Right renal cortex interstitium (tissue), 3 donors: ENCODE measurements at places on chromosomes 16 and 17.

DNA sequence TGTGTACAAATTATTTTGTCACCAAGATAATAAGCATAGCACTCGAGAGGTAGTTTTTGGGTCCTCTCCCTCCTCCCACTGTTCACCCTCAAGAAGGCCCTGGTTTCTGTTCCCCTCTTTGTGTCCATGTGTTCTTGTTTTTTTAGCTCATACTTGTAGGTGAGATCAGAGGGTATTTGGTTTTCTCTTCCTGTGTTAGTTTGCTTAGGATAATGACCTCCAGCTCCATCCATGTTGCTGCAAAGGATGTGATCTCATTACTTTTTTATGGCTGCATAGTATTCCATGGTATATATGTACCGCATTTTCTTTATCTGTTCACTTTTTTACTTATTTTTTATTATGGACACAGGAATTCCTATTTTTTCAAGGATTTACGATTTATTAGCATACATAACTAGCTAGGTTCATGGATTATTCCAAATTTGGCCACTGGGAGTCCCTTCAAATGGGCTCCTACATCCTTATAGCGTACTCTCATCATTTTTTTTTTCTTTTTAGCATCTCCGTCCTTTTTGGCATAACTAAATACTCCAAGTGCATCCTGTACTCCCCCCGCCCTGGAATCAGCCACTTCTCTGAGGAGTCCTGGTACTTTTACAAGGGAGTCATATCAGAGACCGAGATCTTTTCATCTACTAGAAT, 7.3 kb downstream of the TADA2A start:
- no peak for DNase-seq

DNA sequence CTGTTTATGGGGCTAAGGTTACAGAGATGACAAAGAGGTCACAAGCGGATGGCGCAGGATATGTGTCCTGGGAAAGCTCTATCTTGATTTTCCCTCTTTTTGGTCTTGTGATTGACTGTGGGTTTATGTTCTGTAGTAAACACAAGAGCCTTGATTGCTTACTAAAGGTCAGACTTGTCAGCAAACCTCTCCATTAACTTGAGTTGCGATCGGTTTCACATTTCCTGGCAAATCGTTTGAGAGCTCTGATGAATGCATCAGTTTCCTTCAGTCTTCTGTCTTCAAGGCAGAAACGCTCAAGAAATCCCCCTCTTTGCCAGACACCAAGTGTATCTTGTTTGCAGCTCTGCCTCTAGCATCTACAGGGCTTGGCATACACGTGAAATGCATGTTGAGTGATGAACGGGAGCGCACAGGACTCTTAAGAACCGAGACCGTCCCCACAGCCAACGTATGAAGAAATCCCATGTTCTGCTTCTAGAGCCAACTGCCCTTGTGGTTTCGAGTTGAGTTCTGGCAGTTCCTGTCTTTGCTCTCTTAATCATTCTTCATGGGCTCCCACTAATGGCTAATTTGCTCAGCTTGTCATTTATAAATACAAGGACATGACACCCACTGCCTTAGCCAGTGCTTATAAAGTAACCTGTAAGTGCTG, 143.3 kb downstream of the PITPNC1 start:
- DNase-seq = peak; percentile 29

DNA sequence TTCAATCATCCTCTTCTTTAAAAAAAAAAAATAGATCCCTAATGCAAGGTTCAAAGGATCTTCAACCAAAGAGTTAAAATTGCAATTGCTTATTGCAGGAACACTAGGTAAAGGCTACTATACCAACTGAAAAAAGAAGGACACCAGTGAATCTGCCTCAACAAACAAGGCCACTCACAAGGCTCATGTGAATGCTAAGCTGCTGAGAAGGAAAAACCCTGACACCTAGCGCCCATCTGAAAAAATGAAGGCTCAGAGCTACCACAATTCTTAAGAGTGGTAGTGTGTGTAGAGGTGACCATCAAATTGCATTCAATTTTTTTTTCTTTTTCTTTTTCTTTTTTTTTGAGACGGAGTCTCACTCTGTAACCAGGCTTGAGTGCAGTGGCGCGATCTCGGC, 201.6 kb upstream of the C17orf78 start:
- peak; percentile 25 for DNase-seq

- DNase-seq = no peak
Observed at GRCh38 chr17:66520999-66521398, 218.6 kb downstream of the PRKCA start.

- DNase-seq = no peak
Observed at GRCh38 chr17:1398028-1398427, 2.0 kb downstream of the YWHAE start.

- DNase-seq = peak; percentile 71
Observed at GRCh38 chr16:2752850-2753732, 653 bp downstream of the SRRM2 start.

DNA sequence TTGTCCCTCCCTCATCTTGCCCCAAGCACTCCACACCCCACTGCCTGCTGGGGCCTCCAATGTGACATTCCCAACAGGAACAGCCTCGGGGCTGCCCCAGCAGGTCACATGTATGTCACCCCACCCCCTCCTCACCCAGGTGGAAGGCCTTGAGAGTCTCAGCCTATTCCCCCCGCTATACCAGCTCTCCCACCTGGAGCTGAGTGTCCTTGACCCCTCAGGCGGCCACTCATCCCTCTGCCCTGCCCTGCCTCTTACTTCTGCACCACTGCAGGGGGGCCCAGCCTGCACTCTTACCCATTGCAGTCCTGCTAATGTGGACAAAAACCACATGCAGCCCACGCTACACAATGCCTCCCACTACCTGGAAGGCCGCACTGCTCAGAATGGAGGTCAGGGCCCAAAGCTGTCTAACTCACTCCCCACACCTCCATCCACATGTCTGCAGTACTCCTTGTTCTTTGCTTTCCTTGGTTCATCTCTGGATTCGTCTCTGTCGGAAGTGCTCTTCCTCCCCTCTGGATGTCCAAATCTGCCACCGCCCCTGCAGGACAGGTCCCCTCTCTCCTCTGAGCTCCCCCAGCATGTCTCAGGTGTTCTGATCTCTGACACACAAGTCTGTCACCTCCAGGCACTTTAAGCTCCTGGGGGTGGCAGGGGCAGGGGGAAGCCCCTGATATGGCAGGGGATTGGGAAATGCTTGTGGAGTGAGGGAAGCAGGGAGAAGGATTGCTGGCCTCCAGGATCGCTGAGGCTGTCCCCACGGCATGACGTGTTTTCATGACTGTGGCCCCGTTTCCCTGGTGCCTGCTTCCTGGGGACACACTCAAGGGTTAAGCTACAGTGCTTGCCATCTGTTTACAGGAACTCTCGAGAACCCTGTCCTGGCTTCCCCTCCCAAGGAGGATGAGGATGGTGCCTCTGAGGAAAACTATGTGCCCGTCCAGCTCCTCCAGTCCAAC, 20.8 kb downstream of the TRPV2 start:
- DNase-seq = no peak

DNA sequence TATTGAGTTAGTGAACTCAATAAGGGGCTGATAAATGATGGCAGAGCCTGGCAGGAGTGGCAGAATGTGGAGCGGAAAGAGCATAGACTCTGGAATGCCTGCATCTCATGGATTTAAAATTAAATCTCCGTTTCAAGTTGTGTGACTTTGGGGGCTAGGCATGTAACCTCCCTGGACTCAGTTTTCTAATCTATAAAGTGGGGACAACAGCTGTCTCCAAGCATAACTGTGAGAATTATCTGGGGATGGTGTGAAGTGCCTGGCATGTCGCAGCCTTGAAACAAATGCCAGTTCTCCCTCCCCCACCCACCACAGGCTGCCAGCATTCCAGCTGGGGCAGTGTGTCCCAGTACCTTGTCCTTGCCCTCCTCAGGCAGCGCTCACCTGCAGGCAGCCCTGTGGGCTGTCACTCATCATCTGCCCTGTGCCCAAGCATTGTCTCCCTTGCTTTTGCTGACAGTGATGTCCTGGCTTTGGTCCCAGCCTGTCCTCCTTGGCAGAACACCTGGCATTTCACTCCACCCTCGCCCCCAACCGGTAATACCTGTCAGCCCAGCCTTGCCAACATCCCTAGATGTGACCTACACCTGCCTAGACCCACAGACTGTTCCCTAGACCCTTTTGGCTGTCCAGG, 129.6 kb downstream of the MRM1 start:
- no peak for DNase-seq

GRCh38 chr16:8589900-8590688, at the start of gene TMEM114:
Gene TMEM114, minus strand, starts transcription at chr16:8590511. Its CDS starts 673 bp downstream, at chr16:8589838.
- DNase-seq = no peak

- DNase-seq = no peak
Observed at GRCh38 chr16:23357761-23358290, 55.7 kb downstream of the SCNN1B start.

- peak; percentile 23 for DNase-seq
Observed at GRCh38 chr16:25192096-25192495, 24.7 kb upstream of the AQP8 start.

DNA sequence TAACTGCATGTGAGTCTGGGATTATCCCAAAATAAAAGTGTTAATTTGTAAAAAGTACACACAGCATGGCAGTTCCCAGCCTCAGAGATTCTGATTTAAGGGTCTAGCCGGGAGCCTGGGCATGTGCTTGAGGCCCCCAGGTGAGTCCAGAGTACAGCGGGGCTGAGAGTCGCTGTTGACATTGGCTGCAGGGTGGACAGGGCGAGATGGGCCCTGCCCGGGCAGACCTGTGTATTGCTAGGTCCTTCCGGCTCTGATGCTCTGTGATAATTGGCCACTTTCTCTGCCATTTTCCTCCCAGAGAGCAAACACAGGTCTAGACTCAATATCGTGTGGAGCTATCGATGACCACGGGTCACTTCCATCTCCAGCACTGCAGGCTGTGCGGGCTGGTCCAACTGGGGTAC, 73.6 kb downstream of the ABCC6 start:
- no peak for DNase-seq

DNA sequence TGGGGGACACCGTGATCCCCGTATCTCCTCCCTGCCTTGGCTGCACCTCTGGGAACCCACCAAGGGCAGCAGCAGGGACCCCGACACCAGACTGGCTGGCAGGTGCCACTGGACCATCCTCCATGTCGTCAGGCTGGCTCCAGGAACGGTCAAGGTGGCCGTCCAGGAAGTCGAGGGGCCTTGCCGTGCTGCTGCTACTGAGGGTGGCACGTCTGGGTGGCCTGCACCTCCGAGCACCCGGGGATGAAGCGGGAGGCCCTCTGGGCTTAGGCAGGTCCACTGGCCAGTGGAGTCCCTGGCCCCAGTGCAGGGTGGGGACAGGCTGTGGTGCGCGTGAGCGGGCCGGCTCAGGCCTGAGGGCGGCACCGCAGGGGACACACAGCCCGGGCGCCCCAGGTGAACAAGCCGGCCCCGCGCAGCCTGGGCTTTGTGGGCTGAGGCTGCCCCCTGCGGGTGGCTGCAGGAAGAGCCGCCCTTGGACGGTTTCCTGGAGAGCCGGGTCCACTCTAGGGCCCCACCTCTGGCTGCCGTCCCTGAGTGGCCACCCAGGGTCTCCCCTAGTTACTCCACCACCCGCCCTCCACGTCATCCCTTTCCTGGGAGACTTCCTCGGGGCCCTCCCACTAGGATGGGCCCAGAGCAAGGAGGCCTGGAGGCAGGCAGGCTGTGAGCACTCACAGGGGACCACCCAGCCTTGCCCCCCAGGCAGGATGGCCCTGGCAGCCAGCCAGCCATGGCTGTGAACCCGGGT, 42.8 kb upstream of the ZC3H18 start:
- DNase-seq = no peak

- DNase-seq = no peak
Observed at GRCh38 chr16:76336112-76336511, 58.9 kb downstream of the CNTNAP4 start.

DNA sequence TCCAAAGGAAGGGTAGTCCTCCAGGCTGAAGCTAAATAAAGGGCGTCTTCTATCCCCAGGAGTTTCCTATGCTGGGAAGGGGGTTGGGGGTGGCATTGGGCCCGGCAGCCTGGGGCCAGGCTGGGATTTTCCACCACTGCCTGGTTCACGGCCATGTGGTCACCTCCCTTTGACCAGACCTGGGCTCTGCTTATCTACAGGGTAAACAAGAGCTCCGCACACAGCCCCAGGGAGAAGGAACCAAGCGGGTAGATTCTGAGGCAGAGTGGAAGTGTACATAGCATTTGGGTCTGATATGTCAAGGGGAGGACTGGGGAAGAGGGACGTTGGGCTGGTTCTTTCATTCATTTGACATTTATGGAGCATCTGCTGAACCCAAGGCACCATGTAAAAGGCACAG, 27.2 kb upstream of the TMEM220 start:
- no peak for DNase-seq

- peak; percentile 47 for DNase-seq
Observed at GRCh38 chr17:59963738-59964481, 630 bp downstream of the RNFT1 start.

DNA sequence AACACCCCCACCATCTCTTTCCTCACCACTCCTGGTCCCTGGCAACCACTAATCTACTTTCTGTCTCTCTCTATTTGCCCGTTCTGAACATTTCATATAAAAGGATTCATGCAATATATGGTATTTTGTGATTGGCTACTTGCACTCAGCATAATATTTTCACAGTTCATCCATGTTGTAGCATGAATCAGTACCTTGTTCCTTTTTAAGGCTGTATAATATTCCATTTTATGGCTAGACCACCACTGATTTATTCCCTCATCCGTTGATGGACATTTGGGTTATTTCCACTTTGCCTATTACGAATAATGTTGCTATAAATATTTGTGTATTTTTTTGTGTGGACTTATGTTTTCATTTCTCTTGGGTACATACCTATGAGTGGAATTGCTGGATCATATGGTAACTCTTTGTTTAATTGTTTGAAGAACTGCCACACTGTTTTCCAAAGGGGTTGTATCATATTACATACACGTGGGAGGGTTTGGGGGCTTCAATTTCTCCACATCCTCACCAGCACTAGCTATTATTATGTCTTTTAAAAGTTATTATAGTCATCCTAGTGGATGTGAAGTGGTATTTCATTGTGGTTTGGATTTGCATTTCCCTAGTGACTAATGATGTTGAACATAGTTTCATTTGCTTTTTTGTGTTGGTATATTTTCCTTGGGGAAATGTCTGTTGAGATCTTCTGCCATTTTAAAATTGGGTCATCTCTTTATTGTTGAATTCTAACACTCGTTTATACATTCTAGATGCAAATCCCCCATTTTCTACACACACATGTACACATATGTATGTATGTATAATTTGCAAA, 26.3 kb downstream of the SEC14L5 start:
- DNase-seq = no peak

DNA sequence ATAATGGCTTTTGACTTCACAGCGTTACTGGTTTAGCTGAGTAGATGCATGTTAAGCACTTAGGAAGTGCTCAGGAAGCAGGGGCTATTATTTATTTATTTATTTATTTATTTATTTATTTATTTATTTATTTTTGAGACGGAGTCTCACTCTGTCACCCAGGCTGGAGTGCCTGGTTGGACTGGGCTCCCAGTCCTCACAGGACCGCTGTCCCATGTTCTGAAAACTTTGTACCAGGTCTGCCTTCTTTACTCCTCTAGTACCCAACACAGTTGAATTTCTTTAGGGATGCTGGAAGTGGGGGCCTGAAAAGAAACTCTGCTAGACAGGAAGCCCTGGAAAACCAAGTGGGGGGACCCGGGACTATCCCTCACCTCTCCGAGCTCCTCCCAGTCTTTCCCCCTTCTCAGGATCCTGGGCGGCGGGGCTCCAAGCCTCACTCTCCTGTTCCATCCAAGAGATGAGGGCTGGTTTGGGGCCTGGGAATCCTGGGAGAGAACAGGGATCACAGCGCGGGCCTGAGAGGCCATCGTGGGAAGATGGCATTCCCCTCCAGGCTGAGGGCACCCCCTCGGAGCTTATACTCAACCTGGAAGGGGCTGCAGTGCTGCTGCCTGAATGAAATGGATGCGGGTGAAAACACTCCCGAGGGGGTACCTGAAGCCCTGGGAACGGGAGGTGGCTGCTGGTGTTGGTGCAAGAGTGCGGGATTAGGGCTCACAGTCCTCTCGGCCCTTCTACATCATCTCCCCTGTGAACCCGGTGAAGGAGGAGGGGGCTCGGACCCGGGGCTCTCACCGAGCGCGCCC, 674 bp downstream of the ZNF688 start:
- DNase-seq = peak; percentile 32
